HEK293T (cell line): ENCODE measurements at places on chromosomes 6 and 20.
A peak's percentile ranks its signal among the peaks of the same experiment; 100 is the strongest.

DNA sequence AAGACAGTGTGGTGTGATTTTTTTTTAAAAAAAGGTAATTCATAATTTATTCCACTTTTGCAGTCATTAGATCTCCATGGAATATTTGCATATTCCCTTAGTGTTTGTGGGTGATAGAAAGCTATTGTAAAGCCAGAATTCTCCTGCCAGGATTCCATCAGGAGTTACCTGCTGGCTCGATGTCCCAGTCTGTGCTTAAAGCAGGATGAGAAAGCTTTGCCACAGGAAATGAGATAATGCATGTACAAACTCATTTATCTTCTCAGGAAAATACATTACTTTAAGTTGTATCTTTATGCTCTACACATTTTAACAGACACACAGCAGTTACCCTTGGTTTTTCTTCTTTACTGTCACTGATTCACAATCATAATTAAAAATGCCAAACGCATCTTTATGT lies 553.0 kb downstream of the CD109 start:
- no peak for DNase-seq

- no peak for DNase-seq
Observed at GRCh38 chr20:16222859-16223411, 350.3 kb downstream of the KIF16B start.

GRCh38 chr20:57374931-57375651 lies 16.1 kb upstream of the RBM38 start:
- no peak for DNase-seq

GRCh38 chr20:52219441-52219840 lies 27.9 kb upstream of the ZFP64 start:
- DNase-seq: no peak

- peak; percentile 75 for DNase-seq
Observed at GRCh38 chr20:41693136-41693979, 75.2 kb upstream of the CHD6 start.

GRCh38 chr6:52675372-52675771 lies 4.5 kb downstream of the TMEM14A start:
- DNase-seq: no peak

GRCh38 chr20:58882704-58883089 lies 30.2 kb downstream of the GNAS start:
- no peak for DNase-seq

GRCh38 chr6:35719830-35720733 lies 16.8 kb upstream of the ARMC12 start:
- peak; percentile 14 for DNase-seq

DNA sequence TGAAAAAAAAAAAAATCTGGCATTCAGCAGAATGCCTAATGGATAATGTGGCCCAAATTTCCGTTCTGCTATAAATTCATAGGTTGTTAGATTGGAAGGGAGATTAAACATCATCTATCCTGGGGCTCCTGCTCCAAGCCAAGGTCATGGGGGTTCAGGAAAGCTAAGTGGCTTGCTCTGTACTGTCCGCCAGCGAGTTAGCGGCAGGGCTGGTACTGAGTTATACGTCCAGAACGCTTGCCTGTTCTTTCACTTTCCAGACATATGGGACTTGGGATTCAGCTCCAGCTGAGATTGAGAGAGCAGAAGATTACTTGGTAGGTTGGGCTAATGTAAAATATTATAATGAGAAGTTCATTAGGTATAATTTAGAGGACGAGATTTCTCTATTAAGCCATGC lies 858 bp downstream of the RWDD1 start:
- peak; percentile 44 for DNase-seq

GRCh38 chr6:152775428-152775827 lies 24.8 kb downstream of the VIP start:
- DNase-seq: no peak

GRCh38 chr6:3358413-3359100 lies 98.3 kb downstream of the SLC22A23 start:
- no peak for DNase-seq

DNA sequence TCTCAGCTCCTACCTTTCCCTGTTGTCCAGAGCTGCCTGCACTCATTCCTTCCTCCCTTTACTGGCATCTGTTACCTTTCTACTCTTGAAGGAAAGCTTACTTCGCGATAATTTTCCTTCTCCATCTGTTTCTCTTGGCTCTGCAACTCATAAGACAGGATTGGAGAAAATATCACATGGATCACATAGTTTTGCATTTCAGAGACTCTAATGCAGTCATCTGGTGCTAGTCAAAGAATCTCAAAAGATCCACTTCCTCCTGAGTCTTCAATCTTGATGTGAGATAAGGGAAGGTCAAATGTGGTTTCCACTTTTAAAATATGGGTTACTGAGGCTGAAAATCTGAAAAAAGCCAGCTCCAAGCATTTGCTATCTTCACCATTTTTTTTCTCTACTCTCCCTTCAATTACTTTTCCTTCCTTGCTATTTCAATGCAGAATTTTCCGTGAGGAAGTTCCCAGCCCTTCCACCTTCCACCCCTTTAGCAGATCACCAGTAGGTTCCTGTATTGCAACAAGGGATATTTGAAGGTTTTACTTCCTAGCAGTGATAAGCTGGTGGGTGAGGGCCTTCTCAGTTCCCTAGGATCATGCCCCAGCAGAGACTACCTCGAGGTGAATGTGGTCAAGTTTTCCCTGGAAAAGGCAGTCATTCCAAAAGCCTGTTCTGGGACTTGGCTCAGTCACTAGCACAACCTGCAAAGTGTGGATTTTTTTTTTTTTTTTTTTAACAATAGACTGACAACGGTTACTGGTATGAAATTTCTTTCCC lies 62.8 kb upstream of the LRRC1 start:
- DNase-seq: no peak

DNA sequence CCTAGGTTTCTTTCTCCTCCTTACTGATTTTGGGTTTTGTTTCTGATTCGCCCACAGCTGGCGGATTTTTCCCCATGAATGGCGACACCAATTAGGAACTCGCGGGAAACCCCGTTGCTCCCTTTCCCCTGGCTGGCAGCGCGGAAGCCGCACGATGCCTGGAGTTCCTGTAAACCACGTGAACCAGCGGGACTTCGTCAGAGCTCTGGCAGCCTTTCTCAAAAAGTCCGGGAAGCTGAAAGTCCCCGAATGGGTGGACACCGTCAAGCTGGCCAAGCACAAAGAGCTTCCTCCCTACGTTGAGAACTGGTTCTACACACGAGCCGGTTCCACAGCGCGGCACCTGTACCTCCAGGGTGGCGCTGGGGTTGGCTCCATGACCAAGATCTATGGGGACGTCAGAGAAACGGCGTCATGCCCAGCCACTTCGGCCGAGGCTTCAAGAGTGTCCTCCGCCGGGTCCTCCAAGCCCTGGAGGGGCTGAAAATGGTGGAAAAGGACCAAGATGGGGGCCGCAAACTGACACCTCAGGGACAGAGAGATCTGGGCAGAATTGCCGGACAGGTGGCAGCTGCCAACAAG lies 3.2 kb upstream of the SEC23B start:
- DNase-seq: no peak

- DNase-seq: no peak
Observed at GRCh38 chr20:17626217-17627007, 55.6 kb downstream of the RRBP1 start.

DNA sequence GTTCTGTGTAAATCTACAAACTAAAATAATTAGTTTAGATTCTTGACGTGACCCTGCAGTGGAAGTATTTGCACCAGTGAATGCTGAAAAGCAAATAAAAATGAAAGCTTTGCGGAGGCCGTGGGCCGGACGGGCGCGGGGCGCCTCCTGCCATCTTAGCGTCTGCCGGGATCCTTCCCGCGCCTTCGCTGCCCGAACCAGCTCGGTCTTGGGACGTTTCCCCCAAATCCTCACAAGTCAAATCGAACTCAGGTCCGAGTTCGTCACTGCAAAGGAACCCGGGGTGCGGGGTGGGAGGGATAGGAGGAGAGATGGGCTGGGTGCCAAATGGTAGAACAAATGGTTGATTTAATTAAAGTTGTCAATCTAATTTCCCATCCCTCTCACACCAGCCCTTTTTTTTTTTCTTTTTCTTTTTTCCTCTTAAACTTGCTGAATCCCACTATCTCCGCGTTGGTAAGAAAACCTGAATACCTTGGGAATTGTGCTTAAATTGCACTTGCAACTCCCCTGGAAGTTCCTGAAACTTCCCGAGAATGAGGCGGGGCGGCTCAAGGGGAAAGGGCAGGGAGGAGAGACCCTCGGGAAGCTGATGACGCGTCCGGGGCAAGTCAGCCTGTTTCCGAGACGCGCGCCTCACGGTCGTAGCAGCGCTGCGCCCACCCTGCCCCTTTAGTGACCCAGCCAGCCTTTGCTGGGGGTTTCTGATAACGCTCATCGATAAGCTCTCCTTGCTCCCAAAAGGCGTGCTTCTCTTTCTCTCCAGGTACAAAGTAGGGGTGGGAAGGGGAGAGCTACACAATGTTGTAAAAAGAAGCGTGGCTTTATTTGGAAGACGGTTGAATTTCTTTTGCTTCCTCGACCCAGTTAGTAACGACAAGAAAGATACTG lies 1.8 kb downstream of the GJA1 start:
- DNase-seq: peak; percentile 56

DNA sequence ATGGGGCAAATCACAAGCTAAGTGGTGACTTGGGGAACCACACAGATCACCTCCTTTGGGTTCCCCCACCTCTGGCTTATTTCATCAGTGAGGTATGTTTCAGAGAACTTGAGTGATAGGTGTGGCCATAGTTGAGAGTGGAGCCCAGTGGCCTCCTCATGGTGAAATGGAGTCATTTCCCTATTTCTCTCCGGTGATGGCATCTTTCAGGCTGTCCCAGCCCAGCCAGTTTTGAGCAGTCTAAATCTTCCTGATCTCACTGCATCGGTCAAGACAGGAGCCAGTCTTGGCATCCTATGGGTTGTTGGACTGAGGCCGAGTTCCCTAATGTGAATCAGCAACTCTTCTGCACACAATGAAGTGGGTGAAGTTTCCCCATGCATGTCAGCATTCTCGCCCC lies 132.4 kb downstream of the EYA2 start:
- DNase-seq: no peak

DNA sequence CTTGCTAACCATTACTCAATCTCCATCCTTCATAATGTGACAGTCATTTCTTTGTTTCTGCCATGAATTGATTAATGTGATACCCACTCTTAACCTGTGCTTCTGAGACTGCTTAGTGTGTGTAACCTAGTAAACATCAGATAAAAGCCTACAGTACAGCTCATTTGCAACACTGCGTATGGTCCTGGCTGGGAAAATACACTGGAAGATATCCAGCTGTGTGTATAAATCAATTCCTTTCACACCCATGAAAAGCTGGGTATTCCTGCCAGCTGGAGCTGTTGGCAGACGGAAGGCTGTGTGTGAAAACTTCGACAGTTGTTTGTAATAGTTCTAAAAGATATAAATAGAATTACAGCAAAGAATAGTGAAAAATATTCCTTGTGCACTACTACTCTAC lies 509.2 kb downstream of the FRK start:
- no peak for DNase-seq

- DNase-seq: no peak
Observed at GRCh38 chr6:25351485-25351884, 72.3 kb downstream of the CARMIL1 start.

DNA sequence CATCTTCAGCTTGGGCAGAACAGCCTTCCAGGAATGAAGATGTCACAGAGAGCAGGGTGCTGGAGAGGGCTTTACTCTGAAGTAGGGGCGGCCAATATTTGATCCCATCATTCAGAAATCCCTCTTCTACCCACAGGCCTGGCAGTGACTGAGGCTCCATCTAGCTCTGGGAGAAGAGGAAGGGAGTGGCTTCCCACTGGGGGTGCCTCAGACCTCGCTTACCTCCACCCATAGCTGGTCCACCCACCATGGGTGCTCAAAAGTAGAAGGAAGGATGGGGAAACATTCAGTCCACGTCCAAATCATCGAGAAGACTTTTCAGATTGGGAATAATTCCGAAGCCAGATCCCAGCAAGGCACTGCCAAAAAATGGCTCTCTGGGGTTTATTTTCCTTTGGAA lies 11.8 kb upstream of the THBD start:
- DNase-seq: no peak

- DNase-seq: no peak
Observed at GRCh38 chr6:50091641-50092040, 41.9 kb upstream of the DEFB112 start.

DNA sequence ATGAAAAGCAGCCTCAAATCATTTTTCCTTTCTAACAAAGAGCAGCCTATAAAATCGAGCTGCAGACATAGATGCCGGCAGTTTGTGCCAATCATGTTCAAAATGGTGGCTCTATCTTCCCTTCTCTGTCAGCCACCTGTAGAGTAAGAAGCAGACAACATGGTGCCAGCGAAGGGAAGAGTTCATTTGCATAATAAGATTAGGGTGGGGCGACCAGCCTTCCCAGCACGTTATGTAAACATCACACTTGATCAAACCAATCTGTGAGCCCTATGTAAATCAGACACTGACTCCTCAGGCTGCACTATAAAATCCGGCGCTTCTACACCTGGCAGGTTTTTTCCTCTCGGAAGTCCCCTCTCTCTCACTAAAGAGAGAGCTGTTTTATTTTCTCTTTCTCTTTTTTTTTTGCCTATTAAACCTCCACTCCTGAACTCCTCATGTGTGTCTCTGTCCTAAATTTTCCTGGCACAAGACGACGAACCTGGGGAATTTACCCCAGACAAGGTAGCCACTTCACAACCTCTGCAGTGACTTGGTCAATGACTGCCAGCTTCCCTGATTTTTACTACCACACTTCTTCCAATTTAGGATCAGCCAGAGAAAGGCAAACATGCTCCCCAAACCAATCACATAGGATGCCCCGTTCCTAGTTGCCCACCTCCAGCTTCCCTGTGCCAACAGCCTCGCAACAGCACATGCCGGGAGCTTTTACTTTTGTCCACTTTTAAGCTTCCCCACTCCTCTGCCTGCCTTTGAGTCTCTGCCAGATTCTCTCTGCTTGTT lies 12.9 kb downstream of the TPMT start:
- DNase-seq: no peak

- DNase-seq: no peak
Observed at GRCh38 chr20:51507216-51508036, 35.1 kb downstream of the NFATC2 start.

- DNase-seq: no peak
Observed at GRCh38 chr6:12976366-12976765, 259.8 kb downstream of the PHACTR1 start.

DNA sequence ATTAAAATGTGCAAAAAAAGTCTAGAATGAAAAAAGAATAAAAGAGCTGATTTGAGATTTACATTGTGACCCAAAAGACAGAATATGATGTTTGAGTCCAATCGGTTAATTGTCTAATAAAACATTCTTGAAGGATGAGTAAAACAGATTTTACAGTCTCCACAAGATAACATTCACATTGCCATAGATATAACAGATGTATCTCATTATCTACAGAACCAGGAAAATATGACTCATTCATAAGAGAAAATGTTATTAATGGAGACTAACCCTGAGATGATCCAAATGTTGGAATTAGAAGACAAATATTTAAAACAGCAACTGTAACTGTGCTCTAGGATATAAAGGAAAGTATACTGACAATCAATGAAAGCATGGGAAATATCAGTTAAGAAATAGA lies 141.7 kb downstream of the RFX6 start:
- no peak for DNase-seq

DNA sequence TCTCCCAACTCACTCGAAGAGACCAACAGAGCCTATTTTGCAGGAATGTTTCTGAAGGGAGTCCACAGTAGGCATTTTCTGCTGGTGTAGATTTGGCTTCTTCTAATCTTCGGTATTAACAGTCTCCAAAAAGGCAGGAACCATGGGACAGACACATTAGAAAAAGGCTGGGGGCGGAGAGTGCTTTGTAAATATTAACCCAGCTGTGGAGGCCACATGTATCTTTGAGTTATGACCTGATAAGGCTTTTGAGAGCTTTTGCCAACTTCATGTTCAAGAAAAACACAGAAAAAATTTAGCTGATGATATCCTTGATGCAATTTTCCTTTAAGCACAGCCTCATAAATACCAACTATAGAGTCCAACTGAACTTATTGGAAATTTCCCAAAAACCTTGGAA lies 119.4 kb upstream of the TSHZ2 start:
- DNase-seq: no peak

- no peak for DNase-seq
Observed at GRCh38 chr6:41037107-41037900, 1.7 kb downstream of the UNC5CL start.
